ENCODE measurements at places on chromosomes 5 and 9.

GRCh38 chr5:168005093-168005492 lies 286.4 kb upstream of the WWC1 start:
- no peak for DNase-seq

DNA sequence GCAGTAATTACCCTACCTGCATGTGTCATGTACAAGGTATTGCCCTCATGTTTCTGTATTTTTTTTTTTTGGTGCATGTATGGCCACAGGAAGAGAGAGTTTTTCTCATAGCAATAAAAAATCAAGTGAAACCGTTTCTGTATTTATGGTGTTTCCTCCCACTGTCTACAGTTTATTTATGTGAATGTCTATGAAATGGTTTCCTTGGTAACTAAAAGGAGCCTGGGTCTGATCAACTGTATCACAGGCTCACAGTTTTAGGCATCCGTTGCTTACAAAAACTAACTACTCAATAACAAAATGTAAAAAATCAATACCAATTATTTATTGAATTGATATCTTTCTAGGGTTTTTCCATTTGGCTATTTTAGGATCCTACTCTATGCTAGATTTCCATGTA lies 464.4 kb downstream of the TAF11L14 start:
- no peak for DNase-seq

DNA sequence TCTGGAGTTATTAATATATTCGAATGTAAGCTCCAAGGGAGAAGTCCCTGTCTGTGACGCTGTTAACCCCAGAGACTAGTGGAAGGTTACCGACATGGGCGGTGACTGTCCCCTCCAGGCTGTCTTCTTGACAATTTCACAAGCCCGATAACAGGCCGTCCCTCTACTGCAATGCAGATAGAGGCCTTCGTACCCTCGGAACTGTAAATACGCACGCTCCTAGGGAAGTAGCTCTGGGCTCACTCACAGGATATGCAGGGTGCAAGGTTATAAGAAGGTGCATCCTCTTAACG lies 680 bp upstream of the RFK start:
- DNase-seq: peak; percentile 83

- DNase-seq: no peak
Measured at GRCh38 chr5:108560581-108560980, 178.7 kb upstream of the FBXL17 start.

Measured in posterior vena cava (tissue), 2 donors.